Inflammatory macrophage treated with lipopolysaccharide for 1 hour (primary cell): ENCODE measurements at places on chromosomes 3 and 15.

DNA sequence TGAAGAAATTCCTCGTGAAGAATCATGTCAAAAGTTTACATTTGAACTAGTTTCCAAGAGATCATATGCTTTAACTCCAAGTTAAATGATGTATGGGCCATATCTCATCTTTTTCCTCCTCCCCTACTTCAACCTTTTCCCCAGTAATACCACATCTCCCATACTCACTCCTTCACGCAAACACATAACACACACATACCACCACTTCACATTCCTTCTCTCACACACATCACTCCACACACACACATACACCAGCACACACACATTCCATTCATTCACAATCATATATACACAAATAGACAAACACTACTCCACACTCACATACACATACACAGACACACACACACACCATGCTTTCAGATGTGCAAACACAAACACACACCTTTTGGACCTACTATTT, 769.0 kb upstream of the NR2F2 start:
- DNase-seq, result no peak

- DNase-seq, result no peak
Observed at GRCh38 chr3:124509884-124510283, 220.4 kb upstream of the UMPS start.

DNA sequence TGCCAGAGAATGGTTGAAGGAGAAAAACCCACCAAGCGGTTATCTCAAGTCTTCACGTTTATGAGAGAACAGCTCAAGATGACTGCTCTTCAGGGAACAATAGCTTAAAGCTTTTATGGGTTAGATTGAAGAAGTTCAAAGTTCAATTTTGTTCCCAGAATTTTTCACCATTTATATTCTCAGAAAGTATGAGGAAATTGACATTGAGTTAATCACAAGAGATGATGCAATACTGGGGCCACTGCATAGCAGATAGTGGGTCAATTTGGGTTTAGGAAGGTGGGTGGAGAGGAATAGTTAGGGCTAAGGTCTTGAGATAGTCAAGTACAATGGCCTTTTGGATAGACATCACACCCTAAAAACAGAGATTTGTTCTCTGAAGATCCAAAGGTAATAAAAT, 539.3 kb downstream of the SQOR start:
- DNase-seq, result no peak

DNA sequence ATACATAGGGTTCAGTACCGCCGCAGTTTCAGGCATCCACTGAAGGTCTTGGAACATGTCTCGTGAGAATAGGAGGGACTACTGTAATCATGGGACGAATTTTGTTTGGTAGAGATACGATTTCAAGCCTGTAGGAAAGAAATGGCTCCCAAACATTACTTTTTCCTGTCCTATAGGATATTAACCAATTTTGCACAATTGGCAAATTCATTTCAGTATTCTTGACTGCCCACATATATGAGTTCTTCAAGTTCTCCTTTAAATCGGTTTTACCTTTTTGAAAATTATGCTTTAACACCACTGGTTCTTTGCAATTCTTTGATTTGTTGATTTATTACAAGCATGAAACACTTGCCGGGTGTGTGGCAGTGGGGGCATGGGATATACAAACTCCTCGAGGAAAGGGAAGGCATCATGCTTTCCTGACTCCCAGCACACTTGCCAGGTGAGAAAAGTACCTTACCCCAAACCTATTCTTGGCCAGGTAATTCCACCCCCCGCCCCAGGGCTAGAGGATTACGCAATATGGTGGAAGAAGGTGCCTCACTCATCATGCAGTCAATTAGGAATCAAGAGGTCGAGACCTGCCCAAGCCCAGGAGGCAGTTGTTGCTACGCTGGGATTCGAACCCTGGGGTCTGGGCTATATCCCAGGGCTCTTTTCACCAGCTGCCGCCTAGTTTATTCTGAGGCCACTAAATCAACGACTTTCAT, 584 bp upstream of the LARS2 start:
- no peak for DNase-seq

GRCh38 chr3:196489747-196490146, 13.8 kb downstream of the RNF168 start:
- no peak for DNase-seq

DNA sequence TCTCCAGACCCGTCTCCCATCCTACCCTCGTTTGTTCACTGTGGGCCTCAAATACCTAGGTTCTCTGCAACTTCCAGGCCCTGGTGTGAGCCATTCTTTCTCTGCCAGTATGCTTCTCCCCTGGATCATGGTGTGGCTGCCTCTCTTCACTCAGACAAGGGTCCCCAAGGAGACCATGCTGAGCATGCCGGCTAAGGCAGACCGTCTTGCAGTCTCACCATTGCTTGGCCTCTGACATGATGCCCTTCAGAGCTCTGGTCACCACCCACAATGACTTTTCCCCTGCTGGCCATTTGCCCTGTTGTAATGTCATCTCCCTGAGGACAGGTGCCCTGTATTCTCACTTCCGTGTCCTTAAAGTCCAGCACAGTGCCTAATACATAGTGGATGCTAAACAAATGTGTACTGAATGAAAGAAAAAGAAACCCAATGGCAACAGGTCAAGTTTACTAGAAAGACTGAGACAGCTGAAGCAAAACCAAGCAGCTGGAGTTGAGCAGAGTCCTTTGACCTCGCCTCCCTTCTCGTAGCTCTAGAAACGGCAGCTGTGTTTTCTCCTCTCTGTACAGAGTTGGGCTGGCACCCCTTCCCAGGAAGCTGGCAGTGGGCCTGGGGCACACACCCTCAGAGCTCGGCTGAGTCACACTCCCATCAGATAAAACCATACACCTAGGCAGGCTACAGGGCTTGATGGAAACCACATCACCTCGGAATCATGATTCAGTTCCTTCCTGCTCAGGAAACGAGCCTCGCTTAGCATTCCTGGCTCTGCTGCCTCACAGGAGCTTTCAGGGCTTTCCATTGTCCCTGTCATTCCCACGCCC, 8.6 kb downstream of the TLR9 start:
- no peak for DNase-seq

DNA sequence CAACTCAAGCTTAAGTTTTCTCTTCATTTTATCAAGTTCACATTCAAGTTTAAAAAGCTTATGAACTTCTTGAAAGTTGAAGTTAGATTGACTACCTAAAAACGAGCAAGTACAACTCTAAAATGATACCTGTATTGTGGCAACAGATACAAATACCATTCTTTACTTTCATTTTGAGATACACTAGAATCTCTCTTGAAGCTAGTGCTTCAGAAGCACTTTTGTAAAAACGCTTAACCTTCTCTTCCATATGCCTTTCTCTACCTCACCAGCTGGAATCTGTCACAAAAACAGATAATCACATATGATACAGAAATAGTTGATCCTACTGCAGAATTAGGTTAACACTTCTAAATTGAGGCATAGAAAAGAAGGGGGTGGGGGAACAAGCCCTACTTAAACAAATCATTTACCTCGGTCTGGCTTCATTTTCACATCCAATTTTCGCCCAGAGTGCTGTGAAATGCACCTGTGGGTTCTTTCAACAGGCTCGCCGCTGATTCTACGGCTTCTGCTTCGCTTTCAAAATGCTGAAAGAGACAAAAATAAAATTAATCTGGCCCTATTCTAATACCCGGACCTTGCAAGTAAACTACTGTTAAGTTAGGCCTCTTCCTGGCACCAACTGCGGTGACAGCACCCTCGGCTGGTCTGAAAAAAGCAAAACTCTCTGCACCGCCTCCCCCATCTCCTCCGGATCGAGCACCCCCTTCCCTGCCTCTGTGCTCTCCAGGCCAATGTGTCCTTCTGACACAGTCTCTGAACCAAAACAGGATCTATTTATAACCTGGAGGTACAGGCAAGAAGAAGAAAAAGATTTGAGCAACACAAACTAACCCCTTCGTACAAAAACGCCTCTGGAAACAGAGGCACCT, 1.4 kb downstream of the ATOSA start:
- peak; percentile 40 for DNase-seq

DNA sequence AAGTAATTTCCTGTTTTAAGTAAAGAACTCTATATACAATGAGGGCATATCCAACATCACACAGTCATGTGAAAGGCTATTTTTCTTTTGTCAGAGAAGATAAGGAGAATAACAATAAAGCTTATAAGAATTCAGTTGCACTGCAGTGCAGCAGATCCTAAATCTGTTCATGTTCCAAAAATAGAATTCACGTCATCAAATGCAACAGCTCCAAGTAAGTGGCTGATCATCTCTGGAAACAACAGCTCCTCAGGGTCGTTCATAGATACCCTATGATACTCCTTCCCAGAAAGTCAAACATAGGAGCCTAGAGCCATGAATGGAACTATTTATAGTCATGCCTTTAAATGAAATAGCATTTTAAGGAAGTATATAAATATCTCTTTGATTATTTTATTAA, 100.2 kb downstream of the FMN1 start:
- DNase-seq, result no peak

DNA sequence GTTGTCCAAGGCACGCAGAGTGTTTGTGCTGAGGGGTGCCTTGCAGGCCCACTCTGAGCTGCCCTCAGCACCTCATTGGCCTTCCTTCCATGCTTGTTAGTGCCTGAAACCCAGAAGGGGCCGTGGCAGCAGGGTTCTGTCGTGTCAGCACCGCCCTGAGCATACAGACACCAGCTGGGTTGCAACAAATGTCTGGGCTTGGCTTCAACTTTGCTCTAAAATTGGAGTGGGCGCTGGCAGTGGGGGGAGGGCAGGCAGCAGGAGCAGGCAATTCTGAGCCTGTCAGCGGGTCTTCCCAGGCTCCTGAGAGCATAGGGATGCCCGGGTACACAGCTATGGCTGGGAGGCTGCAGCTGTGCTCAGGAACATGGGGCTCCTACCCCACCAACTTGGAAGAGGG, 464.3 kb downstream of the EPHA3 start:
- no peak for DNase-seq

DNA sequence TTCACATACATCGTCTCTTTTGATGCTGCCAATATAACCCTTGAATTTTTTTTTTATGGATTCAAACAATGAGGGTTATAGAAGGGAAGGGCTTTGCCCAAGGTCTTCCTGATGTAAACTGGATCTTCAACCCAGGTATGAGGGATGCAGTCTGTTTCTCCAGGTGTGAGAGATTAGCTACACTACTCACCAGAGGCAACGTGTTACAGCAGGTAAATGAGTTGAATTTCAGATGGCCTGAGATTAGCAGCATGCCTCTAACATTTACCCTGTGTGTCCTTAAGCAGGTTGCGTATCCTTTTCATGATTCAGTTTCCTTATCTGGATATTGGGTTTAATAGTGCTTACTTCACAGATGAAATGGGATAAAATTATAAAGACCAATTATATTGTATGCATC, 1.9 kb downstream of the RTP4 start:
- no peak for DNase-seq

DNA sequence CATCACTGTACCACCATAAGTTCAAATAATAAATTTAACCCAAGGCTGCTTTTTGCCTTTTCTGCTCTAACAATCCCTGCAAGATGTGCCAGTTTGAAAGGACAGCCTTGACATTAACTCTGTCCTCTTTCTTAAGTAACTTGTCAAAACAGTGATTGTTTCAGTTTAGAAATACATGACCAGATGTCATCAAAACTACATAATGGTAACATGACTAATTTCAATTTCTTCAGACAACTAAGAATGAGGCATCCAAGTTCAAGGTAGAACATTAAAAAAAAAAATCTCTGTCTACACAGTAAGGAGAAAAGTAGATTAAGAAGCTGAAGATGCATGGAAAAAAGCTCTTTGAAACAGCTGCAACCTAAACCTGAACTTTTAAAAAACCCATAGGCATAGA, 47.4 kb downstream of the SHQ1 start:
- no peak for DNase-seq

DNA sequence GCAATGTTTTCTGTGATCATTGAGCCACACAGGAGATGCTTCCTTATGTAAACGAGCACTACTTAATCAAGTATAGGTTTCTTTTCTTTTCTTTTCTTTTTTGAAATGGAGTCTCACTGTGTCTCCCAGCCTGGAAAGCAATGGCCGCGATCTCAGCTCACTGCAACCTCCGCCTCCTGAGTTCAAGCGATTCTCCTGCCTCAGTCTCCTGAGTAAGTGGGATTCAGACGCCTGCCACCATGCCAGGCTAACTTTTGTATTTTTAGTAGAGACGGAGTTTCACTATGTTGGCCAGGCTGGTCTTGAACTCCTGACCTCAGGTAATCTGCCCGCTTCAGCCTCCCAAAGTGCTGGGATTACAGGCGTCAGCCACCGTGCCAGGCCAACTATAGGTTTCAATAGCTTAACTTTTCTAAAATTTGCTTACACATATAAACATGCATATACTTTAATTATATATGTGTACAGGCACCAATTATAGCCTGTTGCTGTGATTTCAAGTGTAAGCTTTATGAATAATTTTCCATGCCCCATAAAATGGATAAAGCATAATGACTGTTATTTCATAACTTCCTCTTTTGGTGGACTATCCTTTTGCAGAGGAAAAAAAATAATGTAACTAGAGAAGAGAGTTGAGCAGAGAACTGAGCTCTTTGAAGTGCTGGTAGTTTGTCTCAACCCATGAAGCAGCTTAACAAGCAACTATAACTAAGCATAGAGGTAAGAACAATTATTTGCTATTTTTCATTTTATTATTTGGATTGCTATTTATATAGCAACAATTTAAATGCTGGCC, 24.8 kb upstream of the MBNL1 start:
- peak; percentile 79 for DNase-seq

- DNase-seq, result peak; percentile 31
Observed at GRCh38 chr15:85044251-85044853, 62.7 kb downstream of the PDE8A start.

GRCh38 chr3:106839576-106840280, 537.5 kb upstream of the CCDC54 start:
- no peak for DNase-seq

DNA sequence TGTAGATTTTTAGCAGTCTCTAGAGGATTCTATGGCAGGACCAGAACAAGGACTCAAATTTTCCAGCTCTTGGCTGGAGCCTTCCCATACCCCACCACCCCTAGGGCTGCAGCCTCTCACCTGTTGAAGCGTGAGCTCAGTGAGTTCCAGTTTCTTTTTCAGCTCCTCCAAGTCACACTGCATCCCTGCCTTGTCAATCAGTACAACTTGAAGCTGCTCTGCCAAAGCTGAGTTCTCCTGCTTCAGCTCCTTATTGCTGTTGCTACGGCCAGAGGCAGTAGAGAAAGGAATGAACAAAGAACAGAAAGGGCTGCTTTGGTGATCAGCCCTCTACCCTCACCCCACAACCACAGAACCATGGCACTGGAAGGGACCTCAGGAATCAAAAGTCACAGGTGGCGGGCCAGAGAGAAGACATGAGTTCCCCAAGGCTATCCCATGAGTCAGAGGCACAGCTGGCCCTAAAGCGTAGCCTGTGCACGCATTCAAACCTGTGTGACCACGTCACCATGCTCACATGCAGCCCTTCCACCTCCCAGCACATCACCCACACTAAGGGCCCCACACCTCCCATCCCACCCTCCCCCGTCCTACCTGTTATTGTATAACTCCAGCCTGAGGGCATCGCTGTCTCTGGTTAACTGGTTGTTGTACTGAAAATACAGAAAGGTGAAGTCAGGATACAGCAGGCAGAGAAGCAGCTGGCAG, 83.3 kb upstream of the C2CD4B start:
- no peak for DNase-seq

- no peak for DNase-seq
Observed at GRCh38 chr3:189778340-189778950, 147.3 kb downstream of the TP63 start.

GRCh38 chr15:58503139-58504027, 71.6 kb downstream of the LIPC start:
- DNase-seq, result no peak
